ENCODE measurements at places on chromosomes 7 and 10.

- DNase-seq = no peak
Observed at GRCh38 chr7:153835712-153836265, 216.4 kb upstream of the DPP6 start.

GRCh38 chr10:118173296-118173695, 126.6 kb upstream of the RAB11FIP2 start:
- DNase-seq = no peak

GRCh38 chr10:71816421-71816851, 34.6 kb downstream of the PSAP start:
- DNase-seq = no peak

DNA sequence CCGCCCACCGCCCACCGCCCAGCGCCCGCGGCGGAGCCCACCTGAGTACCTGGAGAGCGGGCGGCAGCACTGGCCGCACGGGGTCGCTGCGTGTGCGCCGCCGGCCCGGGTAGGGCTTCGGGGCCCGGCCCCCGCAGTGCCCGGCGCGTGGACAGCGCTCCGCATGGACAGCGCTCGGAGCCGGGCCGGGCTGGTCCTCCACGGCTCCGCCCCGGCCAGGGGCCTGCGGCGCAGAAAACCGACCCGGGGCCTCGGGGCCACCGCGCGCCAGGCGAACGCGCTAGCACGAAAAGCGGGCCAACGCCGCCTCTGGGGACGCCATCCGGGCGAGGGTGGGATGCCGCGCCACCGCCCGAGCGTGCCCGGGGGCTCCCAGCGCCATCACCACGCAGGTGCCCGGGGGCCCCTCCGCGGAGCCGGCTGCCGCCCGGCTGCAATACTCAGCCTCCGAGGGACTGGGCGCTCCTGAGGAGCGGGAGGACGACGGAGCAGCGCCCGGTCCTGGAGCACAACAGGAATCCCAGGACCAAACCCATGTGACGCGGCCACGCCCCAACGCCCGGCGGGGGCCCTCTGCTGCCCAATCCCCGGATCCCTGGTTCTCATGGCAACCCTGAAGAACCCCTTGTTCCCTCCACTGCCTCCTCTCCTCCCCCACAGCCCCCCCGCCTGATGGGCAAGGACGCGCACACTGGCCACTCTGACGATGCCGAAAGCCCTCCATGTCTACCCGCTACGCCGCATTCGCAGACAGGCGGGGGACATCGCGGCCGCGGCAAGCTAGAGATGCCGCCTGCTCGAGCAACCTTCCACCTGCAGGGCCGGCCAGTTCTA, at the start of gene GRB10:
TSS of gene GRB10 (minus strand) at position 522 of the 834 bp plus-strand sequence. CDS start 50,574 bp downstream, outside the sequence.
- DNase-seq = peak; percentile 29

DNA sequence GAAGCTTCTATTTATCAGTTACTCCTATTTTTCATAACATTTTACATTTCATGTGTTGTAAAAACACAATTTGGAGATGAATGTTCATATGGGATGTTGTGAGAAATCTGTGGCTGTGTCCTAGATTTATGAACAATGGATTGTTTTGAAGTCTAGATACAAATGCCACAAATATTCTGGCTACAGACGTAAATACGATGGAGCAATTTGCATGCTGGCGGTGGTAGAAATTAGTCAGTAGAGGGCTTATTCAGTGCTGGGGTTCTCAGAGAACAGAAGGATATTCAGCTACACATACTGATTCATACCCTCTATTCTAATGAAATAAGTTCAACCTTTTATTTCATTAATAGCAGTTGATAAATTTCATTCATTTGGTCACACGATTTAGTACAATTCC, 48.8 kb downstream of the PLPP4 start:
- peak; percentile 95 for DNase-seq

DNA sequence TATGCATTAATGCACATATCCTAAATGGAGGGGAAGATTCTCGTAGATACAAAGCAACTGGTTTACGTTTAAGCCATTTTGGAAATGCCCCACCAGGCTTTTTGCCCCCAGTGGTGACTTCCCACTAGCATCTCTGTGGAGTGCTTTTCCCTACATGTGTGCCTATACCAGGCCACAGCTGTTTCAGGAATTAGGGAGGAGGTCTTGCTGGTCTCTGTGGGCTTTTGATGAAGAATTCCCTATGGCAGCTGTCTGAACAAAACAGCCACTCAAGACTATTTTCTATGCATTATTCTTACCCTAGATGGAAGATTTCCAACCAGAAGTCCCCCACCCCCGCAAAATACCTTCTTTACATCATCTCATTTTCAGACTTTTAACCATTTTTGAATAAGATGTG, 52.0 kb upstream of the NMT2 start:
- no peak for DNase-seq

GRCh38 chr7:127930341-127931328, 100.6 kb downstream of the LRRC4 start:
- no peak for DNase-seq

- no peak for DNase-seq
Observed at GRCh38 chr10:8279598-8279997, 225.1 kb downstream of the GATA3 start.

DNA sequence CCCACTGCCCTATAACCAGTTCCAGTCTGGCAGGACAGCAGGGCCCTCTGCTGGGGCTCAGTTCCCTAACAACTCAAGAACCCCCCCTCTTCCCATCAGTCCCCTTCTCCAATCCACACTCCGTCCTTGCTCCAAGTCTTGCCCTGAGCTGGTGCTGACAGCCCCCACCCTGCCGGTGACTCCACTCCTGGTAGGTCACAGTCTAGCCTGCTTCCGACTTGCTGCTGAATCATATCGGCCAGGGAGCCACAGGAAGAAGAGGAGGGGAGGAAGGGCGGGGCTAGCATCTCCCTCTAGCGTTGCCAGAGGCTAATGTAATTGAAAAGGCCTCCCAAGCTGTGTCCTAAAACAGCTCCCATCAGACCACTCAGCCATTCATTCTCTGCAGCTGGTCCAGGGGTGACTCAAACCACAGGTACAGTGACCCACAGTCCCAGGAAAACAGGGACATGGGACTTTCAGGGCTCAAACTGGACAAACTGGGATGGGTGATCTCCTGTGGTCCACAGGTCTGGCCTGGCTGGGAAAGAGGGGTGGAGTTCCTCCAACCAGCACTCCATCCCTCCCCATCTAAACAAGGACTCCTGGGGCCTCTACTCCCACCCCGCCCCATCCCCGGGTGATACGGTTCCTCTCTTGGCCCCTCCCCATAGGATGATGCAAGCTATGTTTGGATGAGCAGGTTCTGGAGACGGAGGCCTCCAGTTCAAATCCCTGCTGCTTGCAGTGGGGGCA, 158.8 kb downstream of the SH3PXD2A start:
- peak; percentile 84 for DNase-seq

DNA sequence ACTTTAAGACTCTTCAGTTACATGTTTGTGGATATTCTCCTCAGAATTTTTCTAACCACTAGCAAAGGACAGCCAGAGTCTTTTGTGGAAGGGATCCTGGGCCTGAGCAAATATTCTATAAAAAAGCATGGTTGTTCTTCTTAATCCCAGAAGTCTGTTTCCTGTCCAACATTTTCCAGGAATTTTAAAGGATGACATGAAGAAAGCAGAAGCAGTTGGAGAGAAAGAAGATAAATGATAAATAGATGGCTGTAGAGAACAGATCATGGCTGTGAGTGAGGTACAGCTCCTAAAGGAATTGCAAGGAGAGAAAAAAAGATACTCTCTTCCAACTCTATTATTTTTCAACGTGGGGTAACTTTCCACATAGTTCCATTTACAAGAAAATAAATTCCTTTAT, 91.8 kb upstream of the STEAP4 start:
- DNase-seq = no peak

- DNase-seq = peak; percentile 95
Observed at GRCh38 chr10:75959209-75959608, 527.8 kb downstream of the LRMDA start.

GRCh38 chr10:97858001-97858439, 8.4 kb downstream of the GOLGA7B start:
- no peak for DNase-seq

- DNase-seq = peak; percentile 81
Observed at GRCh38 chr10:6383096-6383812, 180.5 kb downstream of the PFKFB3 start.

- DNase-seq = no peak
Observed at GRCh38 chr7:65966146-65966545, 15.9 kb downstream of the GUSB start.

GRCh38 chr7:121109145-121109544, 120.6 kb downstream of the CPED1 start:
- peak; percentile 40 for DNase-seq

- peak; percentile 58 for DNase-seq
Observed at GRCh38 chr10:44853148-44853734, 57.9 kb upstream of the TMEM72 start.

DNA sequence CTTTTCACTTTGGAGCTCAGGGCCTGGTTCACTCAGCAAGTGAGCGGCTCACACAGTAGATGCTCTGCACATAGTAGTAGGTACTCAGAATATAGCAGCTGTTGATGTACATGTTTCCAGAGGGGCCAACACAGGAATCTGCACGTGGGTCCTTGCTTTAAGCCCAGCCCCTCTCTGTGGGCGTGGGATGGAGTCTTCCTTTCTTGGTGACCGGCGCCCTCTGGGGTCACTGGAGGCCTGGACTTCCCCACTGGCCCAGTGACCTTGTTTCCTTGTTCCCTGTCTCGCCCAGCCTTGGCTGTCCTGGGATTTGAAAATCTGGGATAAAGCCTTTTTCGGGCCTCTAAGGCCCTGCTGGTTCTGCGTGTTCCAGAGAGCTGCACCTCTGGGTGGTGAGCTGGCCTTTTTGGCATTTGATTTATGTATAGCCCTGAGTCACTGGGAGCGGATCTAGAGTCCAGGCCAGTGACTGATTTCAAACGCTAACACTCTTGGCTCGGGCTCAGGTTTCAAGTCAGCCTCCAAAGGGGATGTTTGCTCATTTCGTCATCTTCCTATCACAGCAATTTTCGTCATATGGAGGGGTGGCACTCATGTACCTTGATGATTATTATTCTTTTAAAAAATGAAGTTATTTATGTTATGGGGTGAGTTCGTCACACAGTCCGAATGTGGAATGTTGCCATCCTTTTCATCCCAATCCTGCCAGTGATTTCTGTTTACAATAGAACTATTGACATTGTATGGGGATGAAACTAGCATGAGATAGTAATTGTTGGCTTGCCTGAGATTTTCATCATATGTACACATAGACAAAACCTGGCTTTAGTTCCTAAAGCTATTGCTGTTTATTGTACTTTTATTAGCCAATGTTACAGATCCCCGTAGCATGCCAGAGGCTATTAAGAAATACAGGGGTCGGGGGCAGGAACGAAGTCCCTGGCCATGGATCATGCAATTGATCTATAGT, 65.5 kb downstream of the CUX1 start:
- peak; percentile 100 for DNase-seq

GRCh38 chr10:62076891-62077290, 175.4 kb downstream of the ARID5B start:
- DNase-seq = peak; percentile 93

DNA sequence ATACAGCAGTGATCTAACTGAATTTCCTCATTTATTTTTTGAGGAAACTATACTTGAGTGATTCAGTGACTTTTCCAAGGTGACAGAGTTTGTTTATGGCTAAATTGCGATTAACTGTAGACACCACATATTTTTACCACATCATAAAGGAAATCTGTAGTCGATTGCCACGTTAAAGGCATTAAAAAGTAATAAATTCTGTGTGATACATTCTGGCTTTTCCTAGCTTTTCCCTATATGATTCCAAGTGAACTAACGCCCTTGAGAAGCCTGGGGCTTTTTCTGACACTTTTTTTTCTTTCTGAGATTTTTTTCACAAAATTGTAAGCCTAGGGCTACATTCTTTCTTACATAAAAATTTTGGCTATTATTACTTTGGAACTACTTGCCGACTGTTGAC, 266.9 kb downstream of the BICC1 start:
- DNase-seq = no peak

DNA sequence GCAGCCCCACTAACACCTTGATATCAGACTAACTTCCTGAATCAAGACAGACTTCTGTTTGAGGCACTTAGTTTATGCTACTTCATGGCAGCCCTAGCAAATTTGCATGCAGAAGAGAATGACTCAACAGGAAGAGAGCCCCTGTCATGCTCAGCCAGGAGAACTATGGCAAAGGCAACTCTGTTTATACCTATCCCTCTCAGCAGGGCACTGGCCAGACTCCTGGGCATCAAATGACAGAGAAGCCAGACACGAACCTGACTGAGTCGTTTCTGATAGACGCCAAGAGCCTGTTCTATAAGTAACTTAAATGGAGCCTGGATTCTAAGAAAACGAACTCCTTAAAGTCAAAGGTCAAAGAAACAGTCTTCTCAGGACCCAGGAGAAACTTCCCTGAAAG, 50.9 kb upstream of the UNC5B start:
- no peak for DNase-seq

DNA sequence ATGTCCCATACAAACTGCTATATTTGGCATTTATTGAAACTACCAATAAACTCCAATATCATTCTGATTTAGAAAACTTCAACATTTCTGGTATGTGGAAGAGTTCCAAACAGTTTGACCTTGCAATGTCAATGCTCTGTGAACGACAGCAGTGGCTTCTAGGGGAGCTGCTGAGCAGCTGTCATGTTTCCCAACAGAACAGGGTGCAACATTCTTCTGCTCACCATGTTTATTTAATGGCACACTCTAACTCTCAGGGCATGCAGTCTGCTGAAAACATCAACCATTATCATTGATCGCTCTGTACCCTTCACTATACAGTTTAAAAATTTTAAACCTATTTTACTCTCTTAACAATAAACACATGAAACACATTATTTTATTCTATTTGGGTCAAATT, 25.9 kb downstream of the LMOD2 start:
- DNase-seq = no peak

DNA sequence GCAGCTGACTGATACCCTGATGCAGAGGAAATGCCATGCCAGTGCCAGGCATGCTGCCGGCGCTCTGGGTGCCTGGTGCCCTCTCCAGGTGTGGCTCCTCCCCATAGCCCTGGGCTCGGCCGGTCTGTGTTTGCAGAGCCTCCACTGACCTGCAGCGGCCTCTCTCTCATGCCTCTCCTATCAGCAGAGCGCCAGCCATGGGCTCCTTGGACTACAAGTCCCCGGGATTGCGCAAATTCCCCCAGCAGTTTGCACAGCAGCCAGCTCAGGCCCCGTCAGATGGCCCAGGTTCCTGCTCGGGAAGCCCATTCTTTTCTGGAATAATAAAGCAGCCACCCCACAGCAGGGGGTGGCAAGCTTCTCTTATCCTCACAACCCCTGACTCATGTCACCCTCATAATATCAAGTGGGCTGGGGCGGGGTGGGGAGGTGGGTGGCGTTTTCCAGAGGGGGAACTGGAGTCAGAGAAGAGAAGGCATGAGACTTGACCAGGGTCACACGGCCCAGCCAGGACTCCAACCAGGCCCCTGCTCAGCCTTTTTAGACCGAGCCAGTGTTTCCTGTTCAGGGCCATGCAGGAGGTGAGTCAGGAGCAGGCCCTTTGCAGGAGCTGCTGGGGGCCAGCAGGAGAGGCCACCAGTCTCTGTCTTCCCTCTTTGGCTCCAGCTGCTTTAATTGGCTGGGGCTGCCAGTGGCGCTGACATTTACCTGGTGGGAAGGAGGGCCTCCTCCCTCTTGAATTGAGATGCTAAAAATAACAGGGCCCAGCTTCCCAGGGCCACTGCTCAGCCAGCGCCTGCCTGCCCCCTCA, 58.6 kb downstream of the ZMIZ1 start:
- DNase-seq = peak; percentile 85
